ENCODE measurements at places on chromosomes 5 and 9. TPM values are rescaled to one million over a fixed set of nuclear protein-coding genes. Genes with fewer than 3 reads are reported as not detected.

DNA sequence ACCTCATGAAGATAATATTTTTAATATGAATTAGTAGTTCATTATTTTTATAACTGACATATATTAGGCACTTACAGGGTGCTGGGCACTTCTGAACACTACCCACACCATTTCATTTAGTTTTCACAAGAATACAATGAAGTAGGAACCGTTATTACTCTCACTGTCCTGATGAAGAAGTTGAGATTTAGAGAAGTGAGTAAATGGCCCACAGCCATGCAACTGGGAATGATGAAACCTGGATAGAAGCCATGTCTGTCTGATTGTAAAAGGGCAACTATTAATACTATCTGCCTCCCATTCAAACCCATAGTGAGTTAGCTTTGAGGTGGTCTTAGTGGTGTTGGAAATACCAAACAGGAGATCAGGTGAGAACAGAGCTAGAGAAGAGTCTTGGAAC, 29.6 kb upstream of the OTULINL start:
- no peak for DNase-seq

DNA sequence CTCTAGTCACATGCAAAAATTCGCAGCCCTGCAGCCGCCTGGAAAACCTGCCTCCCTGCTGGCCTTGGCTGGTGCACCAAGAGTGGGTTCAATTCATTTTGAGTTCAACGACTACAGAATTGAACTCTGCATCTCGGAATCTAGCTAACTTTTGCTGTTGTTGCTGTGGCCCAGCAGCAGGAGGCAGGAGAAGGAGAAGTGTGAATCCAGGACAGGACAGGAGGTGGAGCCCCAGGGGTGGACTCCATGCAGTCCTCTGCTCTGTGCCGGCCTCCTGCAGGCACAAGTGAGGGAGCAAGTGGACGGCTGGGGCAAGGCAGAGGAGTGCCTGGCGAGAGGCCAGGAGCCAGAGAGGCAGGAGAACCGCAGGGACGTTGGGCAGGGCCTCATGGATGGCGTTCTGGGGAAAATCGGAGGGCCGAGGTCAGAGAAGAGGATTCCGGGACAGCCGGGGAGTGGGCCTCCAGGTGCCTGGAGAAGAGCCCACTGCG, 214.2 kb downstream of the FANCC start:
- no peak for DNase-seq

DNA sequence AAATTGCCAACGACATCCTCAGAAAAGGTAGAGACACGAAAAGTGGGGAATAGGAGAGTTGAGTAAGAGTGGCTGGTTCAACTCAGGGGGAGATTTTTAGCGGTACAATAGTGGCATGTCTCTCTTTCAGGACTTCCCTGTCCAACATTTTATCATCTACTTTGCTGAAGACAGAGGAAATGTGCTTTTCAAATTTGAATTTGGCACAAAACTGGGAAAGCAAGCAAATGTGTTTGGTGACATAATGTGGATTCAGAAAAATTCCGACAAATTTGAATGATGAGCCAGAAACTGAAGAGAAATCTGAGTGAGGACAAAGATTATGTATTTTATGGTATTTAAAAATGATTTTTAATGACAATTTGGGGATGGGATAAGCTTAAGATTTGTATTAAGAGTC, 33.6 kb upstream of the ZNF608 start:
- DNase-seq = no peak

GRCh38 chr5:122182491-122182921, 53.2 kb downstream of the ZNF474 start:
- DNase-seq = peak; percentile 19

The TEX48 gene
- total RNA-seq = not detected
